ENCODE measurements at places on chromosomes 7 and 10.

DNA sequence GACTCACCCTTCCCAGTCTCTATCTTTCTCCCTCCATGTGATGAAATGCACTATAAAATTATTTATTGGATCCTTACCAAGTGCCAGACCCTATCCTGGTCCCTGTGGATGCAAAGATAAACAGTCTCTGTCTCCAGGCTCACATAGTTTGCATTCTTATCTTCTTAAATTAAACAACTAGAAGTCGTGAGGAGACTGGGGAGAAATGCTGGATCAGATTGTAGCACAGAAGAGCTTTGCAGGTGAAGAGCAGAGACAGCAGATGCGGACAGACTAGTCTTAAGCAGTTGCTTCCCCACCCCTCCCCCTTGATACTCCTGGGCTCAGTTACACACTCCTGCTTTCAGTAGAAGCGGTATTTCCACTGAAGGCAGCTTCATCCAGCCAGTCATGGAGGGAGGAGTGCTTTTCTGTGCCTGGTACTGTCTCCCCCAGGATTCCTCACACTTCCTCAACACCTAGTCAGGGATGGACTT lies 20.8 kb upstream of the CDK1 start:
- no peak for DNase-seq

- DNase-seq = no peak
Observed at GRCh38 chr7:17168416-17168815, 130.0 kb upstream of the AHR start.

- DNase-seq = no peak
Observed at GRCh38 chr7:18505870-18506460, 10.4 kb downstream of the HDAC9 start.

DNA sequence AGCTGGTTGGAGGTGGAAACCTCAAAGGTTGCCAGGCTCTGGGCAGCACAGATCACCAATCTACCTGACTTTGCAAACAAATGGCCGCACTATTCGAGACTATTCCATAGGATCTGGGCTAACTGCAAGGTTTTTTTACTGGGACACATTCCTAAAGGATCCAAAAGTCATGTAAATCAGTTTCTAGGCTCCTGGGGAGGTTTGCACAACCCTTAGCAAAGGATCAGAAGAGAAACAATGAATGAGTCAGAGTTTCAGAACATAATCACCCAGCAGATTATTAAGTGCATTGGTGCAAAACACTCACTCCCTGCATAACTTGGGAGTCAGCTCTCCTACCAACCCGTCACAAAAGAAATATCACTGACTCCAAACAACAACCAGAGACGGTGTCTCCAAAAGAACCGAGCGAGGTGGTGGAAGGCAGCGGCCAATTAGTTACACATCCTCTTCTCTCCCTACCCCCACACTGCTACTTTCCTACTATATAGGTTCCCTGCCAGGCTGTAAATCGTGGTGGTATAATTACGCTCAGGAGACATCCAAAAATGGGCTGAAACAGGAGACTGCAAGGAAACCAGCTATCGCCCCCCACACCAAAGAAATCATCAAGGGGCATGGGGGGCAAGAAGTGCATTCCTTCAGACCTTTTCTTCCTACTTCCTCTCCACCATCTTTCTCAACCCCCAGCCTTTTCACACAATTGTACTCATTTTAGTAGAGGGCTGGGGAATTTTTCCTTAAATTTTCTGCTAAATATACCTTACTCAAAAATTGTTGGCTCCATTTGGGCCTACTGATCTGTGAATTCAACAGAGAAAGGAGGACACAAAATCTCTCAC lies 3.2 kb downstream of the UBE2H start:
- DNase-seq = peak; percentile 34

DNA sequence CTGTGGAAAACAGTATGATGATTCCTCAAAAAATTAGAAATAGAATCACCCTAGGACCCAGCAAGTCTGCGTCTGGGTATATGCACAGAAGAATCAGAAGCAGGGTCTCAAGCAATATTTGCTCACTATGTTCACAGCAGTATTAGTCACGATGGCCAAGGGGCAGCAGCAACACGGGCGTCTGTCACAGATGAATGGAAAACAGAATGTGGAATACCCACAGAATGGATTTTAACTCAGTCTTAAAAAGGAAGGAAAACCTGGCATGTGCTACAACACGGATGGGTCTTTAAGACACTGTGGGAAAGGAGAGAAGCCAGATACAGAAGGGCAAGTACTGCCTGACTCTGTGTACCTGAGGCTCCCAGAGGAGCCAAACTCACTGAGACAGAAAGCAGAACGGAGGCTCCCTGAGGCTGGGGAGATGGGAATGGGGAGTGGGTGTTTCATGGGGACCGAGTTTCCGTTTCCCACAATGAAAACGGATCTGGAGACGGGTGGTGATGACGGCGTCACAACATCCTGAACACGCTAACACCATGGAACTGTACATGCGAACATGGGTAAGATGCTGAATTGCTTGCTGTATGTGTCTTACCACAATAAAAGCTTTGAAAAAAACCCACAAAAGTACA lies 36.7 kb upstream of the INPP5A start:
- no peak for DNase-seq

GRCh38 chr10:72765051-72765745 lies 73.3 kb downstream of the MCU start:
- DNase-seq = no peak

- no peak for DNase-seq
Observed at GRCh38 chr10:119805702-119806230, 66.9 kb downstream of the MCMBP start.

GRCh38 chr7:45686441-45687184 lies 112.4 kb downstream of the ADCY1 start:
- no peak for DNase-seq

Data from activated naive CD4-positive, alpha-beta T cell treated with anti-CD3 and anti-CD28 coated beads, Interleukin-2, amount 10 ng/mL, durations not matched to agents 7 days and 5 days (primary cell).